NCI-H460 (cell line): ENCODE measurements at places on chromosomes 16 and 17.

DNA sequence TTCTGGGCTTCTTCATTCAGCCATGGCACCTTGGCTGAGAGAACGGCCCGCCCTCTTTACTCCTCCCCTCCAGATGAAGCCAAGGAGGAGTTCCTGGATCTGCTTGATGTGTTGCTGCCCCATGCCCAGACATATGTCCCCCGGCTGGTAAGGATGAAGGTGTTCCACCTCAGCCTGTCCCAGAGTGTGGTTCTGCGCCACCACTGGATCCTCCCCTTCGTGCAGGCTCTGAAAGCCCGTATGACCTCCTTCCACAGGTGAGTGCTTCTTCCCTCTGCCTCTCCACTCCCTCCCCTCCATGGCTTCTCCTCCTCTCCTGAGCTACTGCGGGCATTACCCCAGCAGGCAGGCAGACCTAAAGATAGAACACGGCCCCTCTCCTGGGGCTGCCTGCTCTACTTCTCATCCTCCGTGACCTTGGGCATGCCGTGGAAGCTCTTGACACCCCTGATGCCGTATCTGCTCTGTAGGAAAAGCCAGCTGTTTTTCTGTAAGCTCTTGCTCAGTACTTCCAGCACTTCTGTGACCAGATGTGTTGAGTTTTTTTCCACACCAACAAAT, 8.7 kb downstream of the USB1 start:
- no peak for DNase-seq

GRCh38 chr17:68359791-68360535, 68.7 kb downstream of the ARSG start:
- DNase-seq: no peak

DNA sequence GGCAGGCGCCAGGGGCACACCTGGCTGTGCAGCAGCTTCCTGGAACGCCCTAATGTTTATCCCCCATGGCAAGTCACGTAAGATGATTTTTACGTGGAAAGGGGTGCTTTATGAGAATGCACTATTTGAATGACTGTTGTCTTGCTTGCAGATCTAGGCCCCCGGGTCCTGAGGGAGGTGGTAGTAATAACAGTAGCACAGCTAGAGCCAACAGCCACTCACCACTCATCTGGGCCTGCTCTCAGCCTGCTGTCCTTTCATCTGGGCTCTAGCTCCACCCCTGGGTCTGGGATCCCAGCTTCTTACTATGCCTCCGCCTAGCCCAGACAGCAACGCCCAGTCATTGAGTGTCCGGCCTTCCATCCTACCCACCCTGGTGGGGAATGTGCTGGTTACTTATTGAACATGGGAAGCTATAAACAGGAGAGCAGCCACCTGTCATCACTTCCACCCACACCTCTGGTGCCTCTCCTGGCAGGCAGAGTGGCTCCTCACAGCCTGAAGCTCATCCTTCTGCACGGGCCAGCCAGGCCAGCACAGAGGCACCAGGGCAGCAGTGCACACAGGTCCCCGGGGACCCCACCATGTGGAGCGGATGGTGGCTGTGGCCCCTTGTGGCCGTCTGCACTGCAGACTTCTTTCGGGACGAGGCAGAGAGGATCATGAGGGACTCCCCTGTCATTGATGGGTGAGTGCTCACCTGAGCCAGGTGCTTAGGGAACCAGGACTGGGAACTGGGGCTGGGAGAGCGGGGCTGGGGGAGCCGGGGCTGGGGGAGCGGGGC, 16.6 kb downstream of the DPEP1 start:
- no peak for DNase-seq

- no peak for DNase-seq
Observed at GRCh38 chr17:17886226-17886625, 49.4 kb upstream of the SREBF1 start.

GRCh38 chr16:11499295-11500089, 87.2 kb downstream of the LITAF start:
- DNase-seq: no peak
